Substantia nigra (tissue), 51 donors: ENCODE measurements at places on chromosomes 7 and 10.

DNA sequence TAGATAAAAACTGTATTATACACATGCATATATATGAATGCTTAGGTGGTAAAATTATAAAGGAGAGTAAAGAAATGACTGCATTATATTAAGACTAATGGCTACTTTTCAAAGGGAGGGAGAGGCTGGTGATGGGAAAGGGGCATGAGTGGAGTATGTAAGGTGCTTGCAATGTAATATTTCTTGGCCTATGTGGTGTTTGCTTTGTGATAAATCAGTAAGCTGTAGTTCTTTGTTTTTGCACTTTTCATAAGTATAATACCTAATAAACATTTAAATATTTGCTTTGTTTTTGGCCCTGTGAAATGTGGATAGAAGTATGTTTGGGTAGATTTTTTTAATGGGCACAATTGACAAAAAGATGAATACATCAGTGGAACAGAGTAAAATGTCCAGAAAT is 25.9 kb downstream of the AGBL3 start:
- DNase-seq: no peak

DNA sequence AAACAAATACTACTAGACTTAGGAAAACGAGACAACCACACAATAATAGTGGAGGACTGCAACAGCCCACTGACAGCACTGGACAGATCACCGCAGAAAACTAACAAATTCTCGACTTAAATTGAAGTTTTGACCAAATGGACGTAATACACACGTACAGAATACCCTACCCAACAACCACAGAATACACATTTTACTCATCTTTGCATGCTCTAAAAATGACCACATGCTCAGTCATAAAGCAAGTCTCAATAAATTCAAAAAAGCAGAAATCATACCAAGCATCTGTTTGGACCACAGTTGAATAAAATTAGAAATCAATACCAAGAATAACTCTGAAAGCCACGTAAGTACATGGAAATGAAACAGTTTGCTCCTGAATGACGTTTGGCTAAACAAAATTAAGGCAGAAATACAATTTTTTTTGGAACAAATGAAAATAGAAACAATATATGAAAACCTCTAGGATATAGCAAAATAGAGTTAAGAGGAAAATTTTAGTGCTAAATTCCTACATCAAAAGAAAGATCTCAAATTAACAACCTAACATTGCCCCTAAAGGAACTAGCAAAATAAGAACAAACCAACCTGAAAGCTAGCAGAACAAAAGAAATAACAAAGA is 30.6 kb downstream of the MAPK8 start:
- no peak for DNase-seq

DNA sequence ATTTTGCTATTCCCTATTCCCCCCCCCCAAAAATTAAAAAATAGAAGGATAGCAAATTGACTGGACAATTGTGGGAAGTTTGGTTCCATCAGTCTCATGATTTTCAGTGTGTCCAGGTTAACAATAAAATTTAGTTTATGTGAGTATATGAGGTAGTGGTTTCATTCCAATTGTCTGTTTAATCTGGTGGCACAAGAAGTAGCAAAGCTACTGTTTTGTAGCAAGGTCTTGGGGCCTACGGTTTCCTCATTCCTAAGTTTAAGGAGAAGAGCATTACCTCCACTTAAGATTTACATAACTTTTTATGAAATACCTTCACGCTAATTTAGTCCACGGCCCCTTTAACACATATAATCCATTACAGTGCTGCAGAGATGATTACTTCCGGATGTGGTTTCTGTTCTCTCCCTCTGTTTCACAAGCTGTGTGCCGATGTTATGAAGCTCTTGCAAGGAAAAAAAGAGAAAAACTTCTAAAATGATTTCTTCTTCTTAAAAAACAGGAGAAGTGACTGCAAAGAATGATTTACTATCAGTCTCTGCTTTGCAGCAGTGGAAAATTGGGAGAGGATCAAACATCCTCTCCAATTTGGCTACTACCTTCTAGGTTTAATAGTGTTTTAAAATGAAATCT is 32.7 kb upstream of the NPVF start:
- DNase-seq: no peak

GRCh38 chr7:14600766-14601367 is 301.7 kb downstream of the DGKB start:
- no peak for DNase-seq

DNA sequence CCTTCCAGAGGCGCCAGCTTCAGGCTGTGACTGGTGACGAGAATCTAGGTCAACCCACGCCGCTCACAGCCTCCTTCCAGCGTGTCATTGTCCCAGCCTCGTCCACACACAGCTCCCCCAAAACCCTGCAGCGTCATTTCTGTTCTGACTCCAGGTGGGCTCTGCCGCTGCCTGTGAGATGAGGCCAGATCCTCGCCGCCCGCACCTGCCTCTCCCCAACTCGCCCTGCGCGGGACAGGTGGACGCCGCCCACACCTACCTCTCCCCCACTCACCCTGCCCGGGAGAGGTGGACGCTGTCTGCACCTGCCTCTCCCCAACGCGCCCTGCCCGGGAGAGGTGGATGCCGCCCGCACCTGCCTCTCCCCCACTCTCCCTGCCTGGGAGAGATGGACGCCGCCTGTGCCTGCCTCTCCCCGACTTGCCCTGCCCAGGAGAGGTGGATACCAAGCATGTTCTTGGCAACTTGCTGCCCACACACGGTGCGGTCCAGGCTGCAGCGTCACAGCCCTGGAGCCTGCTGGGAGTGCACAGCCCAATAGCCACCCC is 32.0 kb upstream of the CFAP46 start:
- no peak for DNase-seq
